WERI-Rb-1 (cell line): ENCODE measurements at places on chromosomes 7 and 10.

GRCh38 chr7:90771281-90771680 is 175.2 kb downstream of the CDK14 start:
- DNase-seq = no peak

- DNase-seq = no peak
Measured at GRCh38 chr7:17871815-17872533, 68.3 kb downstream of the SNX13 start.

- no peak for DNase-seq
Measured at GRCh38 chr10:97039538-97040247, 146.1 kb downstream of the SLIT1 start.

- no peak for DNase-seq
Measured at GRCh38 chr7:149281508-149282330, 19.7 kb downstream of the ZNF783 start.

DNA sequence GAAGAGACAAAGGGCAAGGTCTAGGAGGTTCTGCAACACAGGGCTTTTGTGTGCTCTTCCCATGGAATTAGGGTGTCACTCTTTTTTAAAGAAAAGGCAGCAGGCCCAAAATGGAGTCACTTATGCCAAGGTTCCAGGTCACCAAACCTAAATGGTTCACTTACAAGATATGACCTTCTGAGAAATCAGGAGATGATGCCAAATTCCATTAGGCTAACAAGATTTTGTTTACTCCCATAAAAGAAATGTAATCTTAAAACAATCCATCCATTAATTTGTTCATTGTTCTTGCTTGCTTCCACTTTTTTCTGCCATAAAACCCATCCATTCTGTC is 158.1 kb downstream of the SNX13 start:
- DNase-seq = no peak

DNA sequence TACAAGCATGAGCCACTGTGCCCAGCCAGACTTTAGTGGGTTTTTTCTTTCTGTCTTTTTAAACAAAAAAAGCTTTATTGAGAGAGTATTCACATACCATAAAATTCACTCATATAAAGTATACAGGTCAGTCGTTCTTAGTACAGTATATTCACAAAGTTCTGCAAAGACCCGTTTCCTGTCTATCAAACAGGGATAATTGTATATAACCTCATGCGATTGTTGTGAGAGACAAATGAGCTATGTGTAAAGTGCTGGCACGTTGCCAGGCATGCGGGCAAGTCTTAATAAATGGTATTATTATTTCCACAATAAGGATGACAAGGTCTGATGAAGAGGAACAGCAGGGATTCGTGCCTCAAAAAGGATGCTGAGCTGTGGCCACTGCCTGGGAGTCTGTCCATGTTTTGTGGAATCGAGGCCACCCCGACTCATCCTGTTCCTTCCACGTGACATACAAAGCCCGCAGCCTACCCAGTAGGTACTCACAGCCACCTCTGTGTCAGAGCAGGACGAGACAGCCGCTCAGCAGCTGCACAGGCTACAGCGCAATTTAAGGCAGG is 51.6 kb downstream of the SMKR1 start:
- no peak for DNase-seq

- DNase-seq = no peak
Measured at GRCh38 chr7:23356726-23357125, 57.6 kb downstream of the MALSU1 start.

DNA sequence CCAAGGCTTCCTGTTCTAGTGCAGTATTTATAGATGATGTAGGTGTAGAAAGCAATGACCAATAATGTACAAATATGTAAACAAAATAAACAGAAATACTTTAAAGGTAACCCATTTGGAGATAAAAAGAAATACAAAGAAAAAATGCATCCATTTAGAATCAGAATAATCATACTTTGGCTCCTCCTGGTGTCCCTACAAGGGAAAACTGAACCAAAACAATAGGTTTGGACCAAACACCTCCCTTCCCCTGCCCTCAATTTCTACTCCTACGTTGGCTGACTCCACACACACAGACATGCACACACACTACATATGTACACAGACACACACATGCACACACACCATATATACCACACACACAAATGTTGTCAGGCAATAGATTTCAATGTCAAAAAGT is 36.0 kb downstream of the C10orf143 start:
- DNase-seq = no peak

DNA sequence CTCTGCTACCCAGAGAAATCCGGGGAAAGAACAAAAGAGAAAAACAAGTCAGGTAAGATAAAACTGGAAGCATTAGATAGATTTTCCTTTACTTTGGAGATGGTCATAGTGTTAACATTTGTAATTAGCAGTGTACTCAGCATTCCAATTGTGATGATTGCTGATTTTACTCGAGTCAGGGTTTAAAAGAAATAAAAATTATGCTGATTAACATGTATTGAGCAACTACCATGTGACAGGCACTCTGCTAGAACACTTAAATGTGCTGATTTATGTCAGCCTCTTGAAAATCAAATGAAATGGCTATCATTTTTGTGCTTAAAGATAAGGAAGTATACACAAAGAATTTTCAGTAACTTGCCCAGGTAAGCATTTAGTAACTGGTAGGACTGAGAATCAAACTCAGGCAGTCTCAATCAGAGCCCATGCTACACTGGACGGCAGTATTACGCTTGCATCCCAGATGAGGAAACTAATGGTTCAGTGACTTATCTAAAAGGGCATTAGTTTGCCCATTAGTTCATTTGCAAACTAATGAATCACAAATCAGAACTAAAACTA is 735.1 kb upstream of the SORCS1 start:
- no peak for DNase-seq

- DNase-seq = no peak
Measured at GRCh38 chr10:5775685-5776084, 37.5 kb downstream of the GDI2 start.

DNA sequence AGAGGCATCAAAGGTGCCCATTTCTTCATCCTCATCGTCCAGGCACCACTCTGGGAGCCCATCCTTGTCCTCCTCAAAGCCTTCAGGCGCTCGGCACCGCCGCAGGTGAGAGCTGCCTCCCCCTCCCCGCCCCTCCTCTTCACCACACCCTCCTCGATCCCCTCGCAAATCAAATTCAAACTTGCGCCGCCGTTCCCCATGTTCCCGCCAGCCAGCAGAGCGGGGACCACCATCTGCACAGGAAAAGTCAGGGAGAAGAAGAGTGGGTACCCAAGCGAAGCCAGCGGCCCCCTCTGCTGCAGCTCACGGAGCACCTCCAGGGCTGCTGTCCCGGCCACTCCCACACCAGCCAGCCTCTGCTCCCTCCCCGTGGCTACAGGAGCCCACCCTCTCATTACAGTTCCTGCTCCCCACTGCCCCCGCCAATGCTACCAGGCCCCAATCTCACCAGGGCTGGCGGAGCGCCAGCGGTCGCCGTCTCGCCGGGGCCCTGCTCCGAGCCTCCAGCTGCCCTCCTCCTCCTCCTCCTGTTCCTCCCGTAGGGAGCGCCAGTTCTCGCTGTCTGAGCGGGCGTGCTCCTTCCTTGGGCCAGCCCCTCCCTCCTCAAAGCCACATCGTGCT is 7.7 kb downstream of the GIGYF1 start:
- no peak for DNase-seq

DNA sequence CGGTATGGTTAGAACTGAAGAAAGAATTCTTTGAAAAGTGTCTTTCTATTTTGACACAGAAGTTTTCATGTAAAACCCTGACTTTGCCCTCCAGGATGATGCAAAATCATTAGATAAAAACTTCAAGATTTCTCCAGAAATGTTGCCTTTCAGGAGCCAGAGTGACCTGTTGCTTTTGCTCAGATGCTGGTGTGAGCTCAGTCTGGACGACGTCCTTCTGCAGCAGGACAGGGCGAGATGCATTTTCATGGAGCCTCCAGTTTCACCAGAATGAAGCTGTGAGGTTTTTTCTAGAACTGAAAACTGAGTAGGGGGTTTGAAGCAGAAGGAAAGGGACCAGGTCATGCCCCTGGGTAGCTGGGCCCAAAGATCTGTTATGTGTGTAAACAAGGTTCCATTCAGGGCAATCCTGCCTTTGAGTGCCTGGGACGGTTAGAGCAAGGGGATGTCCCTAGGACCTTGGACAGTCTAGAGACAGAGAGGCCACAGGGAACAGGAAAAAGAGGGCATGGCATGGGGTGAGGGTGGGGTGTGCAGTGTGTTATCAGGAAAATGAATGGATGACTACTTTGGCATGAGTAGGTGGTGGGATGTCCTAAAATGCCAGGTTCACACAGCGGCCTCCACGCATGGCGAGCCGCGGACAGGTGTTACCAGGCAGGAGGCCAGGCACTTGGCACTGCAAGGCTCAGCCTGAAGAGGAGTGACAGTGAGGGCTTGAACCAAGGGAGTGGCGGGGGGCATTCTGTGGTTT is 356.3 kb downstream of the CXCL12 start:
- DNase-seq = no peak

- peak; percentile 16 for DNase-seq
Measured at GRCh38 chr7:138865843-138866242, 67.8 kb upstream of the ATP6V0A4 start.

DNA sequence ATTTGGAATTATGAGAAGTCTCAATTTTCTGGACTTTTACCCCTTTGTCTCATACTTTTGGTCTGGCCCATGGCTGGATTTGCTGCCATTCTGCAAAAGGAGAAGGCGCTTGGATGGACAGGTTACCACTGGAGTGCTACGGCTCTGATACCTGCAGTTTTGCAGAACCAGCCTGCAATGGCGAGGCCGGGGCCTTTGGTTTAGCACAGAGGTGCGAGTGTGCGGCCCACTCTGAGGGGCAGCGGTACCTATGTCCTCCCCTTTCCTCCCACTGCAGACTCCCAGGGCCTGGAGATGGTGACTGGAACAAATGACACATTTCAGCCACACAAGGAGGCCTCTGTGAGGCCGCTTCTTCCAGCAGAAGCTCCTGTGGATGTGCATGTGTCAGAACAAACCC is 11.9 kb downstream of the ZNF777 start:
- DNase-seq = no peak

DNA sequence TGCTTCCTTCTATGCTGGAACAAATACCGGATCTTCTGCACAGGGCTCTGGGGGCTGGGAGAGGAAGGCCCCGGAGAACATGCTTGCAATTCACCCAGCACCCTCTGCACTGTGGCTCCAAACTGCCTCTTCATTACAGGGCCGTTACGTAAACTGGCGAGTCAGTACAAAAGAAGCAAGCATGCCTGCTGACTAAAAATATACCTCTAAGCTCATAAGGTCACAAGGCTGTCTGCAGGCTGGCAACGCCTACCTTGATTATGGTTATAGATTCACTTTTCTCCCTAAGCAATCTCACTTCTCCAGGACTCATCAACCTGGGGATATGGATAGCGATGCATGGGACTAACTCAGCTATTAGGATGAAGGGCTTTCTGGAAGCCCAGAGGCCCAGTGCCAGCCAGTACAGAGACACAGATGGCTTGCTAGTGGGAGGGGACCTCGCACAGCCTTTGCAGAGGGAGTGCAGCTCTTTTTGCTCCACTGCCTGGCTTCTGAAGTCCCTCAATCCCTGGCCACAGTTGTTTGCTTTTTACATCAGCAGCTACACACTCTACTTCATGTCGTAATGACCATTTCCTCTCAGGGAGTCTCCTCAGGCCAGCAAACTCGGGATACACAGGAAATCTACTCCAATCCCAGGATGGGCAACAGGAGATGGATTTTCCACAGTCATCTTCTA is 96.1 kb downstream of the SH3PXD2A start:
- DNase-seq = peak; percentile 57

DNA sequence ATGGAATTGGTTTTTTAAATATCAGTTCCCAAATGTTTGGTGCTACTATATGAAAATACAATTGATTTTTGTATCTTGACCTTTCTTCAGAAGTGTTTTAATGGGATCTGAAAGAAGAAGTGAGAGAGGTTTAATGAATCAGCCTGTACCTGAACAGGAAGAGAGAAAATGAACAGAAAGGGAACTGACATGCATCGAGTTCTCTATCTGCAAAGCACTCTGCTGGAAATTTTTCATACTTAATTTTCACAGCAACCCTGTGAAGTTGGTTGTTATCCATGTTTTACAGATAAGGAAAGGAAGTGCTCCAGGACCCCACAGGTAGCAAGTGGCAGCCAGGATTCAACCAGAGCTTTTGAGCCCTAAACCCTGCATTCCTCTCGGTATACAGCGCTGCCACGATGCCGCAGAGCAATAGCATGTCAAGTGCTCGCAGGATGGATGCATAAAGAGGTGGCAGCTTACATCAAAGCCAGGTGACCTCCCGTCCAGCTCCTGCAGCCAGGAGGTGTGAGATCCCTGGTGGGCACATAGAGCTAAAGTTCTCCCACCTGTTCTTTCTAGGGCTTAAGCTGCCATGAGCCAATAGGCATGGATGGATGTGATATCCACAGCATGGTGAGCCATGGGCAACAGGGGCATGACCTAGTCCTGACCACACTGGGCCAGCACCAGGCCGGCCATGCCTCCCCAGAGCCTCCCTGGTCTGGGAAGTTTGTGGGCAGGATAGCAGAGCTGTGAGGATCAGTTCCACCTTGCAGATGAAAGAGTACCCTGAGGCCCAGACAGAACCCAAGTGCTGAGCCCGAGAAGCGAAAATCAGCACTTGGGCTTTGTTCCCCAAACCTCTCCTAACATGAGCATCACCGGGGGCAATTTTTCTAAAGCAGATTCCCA is 57.2 kb downstream of the CALML3 start:
- no peak for DNase-seq

DNA sequence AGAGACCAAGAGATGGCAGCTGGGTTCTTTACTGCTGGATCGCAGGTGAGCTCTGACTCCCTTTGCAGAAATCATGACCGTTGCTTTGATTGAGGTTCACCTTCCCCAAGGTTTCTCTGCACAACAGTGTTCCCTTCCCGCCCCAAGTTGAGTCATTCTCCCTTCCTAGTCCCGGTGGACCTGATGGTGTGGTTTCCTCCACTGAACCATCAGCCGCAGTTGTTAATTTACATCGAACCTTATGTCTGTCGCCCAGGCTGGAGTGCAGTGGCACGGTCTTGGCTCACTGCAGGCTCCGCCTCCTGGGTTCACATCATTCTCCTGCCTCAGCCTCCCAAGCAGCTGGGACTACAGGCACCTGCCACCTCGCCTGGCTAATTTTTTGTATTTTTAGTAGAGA is 5.8 kb downstream of the ZSCAN25 start:
- DNase-seq = no peak

DNA sequence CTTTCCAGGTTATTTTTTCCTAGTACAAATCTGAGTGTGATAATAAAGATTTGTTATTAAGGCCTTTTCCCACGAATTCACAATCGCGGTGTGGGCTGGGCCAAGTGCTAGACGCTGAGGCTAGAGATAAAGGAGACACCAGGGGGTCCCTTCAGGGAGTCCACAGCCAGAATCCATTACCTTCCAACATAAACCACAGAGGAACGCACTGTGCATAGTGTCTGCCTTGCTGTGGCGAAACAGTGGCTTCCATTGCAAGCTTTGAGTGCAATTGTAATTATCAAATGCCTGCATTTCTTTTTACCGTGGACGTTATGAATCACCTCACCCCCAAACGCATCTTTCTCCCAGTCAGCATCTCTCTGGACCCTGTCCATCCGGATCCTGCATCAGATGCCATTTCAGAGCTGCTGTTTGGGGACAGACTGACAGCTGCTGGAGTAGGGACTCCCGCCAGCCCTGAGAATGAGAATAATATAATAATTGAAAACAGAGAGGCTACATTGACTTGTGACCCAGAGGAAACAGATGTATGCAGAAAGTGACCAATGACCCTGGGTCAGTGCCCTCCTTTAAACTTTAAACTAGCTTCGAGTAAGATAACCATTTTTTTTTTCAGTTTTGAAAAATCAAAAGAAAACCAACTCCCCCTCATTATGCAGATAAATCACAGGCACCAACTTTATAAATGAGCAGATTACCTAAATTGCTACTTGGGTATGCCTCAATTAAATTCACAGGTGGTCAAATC is 456.2 kb upstream of the NRP1 start:
- no peak for DNase-seq

GRCh38 chr7:46006723-46007122 is 85.7 kb upstream of the IGFBP3 start:
- no peak for DNase-seq
